Left ventricle myocardium inferior (tissue), 1 donor: ENCODE measurements at places on chromosomes 16 and 17. TPM values are rescaled to one million over a fixed set of nuclear protein-coding genes. Genes with fewer than 3 reads are reported as not detected.
A peak's percentile ranks its signal among the peaks of the same experiment; 100 is the strongest.

GRCh38 chr17:47997586-47997985, 26.7 kb downstream of the CDK5RAP3 start:
- no peak for DNase-seq
- H3K4me1 ChIP-seq: peaks cover 18% of the 10 kb centered on the region
- no peak overlapping the region for H3K4me3 ChIP-seq
- no peak overlapping the region for H3K27ac ChIP-seq

The NGFR gene
- total RNA-seq: 8.9 TPM

DNA sequence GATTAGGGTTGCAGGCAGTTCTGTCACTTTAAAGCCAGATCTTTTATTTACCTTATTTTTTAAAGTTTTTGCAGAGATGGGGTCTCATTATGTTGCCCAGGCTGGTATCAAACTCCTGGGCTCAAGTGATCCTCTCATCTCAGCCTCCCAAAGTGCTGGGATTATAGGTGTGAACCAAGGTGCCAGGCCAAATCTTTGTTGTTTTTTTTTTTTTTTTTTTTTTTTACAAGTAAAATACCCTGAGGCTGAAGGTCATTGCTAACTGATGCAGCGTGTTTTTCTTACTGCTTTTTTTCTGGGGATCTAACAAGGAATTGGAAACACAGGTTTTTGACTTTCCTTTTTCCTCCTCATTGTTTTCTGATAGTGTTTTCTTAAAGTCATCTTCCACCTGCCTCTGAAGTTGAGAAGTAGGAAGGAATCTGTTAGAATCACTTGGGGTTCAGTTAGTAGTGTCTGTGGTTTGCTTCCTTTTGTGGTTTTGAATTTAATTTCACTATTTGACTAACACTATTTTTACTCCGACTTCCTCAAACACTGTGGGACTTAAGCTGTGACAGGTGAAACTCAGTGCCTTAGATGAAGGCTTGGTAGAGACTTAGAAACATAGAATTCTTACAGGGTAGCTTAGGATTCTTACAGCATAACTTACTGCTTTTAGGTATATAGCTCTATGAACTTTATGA, 22.2 kb downstream of the CLTC start:
- peaks cover 12% of the 10 kb centered on the region for H3K36me3 ChIP-seq
- H3K27ac ChIP-seq: no peak overlapping the region
- no peak for DNase-seq
- H3K27me3 ChIP-seq: no peaks in the 10 kb centered on the region
- H3K4me1 ChIP-seq: peaks cover 89% of the 10 kb centered on the region

DNA sequence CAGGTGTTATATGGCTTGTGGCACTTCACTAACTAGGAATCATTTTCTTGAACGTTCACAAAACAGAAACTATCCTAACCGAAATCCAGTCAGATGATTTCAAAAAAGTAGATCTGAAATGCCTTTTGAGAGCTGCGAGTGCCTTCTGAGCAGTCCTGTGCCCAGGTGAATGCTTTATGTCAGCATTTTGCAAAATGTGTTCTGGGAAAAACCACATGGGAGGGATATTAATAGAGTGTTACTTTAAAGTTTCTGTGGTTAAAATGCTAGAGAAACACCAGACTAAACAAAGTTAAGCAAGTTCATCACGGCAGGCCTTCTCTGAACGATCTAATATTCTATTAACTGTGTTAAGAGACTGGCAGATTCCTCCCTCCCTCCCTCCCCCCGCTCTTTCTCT, 15.8 kb upstream of the RGS9 start:
- no peaks in the 10 kb centered on the region for H3K27me3 ChIP-seq
- no peak overlapping the region for H3K4me3 ChIP-seq
- H3K4me1 ChIP-seq: peaks cover 10% of the 10 kb centered on the region
- H3K27ac ChIP-seq: no peak overlapping the region
- no peaks in the 10 kb centered on the region for H3K36me3 ChIP-seq

GRCh38 chr17:22272363-22273146, 580.2 kb downstream of the KCNJ18 start:
- no peak for DNase-seq
- H3K27me3 ChIP-seq: peaks cover 3% of the 10 kb centered on the region
- no peak overlapping the region for H3K4me3 ChIP-seq
- no peaks in the 10 kb centered on the region for H3K36me3 ChIP-seq
- no peak overlapping the region for H3K27ac ChIP-seq

- no peak overlapping the region for H3K27ac ChIP-seq
- peaks cover 4% of the 10 kb centered on the region for H3K36me3 ChIP-seq
- DNase-seq: no peak
- H3K4me1 ChIP-seq: peaks cover 19% of the 10 kb centered on the region
- no peaks in the 10 kb centered on the region for H3K27me3 ChIP-seq
- no peak overlapping the region for H3K4me3 ChIP-seq
These were observed 5.3 kb downstream of the PRR15L start for GRCh38 chr17:47952171-47953021.

DNA sequence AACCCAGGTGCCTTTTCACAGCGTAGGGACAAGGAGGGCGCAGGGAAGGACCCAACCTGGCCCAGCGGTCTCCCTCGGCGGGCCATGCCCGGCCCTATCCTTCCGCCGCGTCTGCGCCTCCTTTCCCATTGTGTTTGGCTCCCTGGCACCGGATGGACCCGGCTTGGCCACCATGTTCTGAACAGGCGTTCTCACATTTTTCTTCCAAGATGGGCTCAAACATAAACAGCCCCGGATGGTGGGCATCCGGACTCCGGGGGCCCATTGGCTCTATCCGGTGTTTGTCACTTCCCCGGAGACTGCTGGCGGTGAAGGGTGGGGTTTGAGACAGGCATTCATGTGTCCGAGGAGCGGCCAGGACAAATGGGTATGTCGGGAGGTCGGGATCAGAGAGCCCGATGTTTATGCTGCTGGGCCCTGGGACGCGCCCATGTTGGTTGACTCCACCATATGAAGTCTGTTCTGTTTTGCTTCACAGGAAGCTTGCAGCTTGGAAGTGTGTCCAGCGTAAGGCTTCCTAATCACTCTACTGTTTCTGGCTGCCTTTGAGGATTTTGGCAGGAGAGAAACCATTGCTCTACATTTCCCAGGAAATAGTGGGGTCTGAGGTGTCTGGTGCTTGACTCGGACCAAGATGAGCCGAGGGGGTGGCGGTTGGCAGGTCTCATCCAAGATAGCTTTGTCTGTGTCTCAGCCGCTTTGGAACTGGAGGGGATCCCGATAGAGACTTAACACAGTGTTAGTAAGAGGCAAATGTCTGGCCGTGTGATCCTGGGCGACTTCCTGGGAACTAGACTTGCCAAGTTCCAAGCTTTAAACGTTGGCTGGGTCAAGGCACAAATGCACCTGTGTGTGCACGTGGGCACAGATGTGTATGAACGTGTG, 188.3 kb downstream of the IRF8 start:
- no peak overlapping the region for H3K4me3 ChIP-seq
- no peaks in the 10 kb centered on the region for H3K36me3 ChIP-seq
- DNase-seq: no peak

The WSCD1 gene
- total RNA-seq: 6.4 TPM

- no peaks in the 10 kb centered on the region for H3K27me3 ChIP-seq
- H3K27ac ChIP-seq: peak overlapping the region; percentile 86
- no peak for DNase-seq
These were observed 5.3 kb upstream of the CRK start for GRCh38 chr17:1461198-1461944.

- H3K4me1 ChIP-seq: peaks cover 10% of the 10 kb centered on the region
- H3K27ac ChIP-seq: no peak overlapping the region
- no peak for DNase-seq
- H3K27me3 ChIP-seq: peaks cover 95% of the 10 kb centered on the region
These were observed 765 bp downstream of the KRT19 start for GRCh38 chr17:41527063-41528023.

- DNase-seq: no peak
- H3K4me3 ChIP-seq: no peak overlapping the region
- no peaks in the 10 kb centered on the region for H3K4me1 ChIP-seq
- H3K27ac ChIP-seq: no peak overlapping the region
These were observed 38.1 kb upstream of the KPNB1 start for GRCh38 chr17:47611372-47612350.

The NOL11 gene
- total RNA-seq: 25.3 TPM

DNA sequence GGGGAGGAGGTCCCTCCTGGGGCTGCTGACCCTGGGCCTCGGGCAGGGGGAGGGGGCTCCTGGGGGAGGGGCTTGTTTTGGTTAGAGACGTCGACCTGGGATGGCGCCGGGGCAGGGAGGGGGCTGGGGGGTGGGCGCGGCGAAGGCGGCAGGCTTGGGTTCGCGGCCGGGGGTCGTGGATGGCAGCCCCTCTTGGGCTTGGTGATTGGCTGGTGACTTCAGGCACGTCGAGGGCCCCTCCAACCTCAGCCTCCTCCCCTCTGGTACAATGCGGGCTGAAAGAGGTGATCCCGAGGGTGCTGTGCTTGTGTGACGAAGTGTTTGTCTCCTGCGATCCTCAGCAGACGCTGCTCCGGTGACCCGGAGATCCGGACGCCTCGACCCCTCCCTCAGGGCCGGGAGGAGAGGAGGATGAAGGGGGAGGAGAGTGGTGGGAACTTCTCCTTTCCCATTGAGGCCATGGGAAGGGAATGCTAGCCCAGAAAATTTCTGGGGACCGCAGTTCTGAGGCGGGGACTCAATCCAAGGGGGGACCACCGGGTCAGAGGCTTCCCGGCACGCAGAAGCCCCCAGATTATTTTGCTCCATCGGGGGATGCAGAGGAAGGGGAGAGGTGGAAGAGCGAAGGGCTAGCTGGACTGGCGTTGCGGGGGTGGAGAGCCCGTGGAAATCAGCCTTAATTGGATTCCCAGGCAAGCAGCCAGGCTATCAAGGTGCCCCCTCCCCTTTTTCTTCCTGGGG, 43.9 kb downstream of the RAI1 start:
- H3K36me3 ChIP-seq: no peaks in the 10 kb centered on the region
- peak overlapping the region; percentile 54 for H3K27ac ChIP-seq
- no peak for DNase-seq
- H3K4me1 ChIP-seq: peaks cover 69% of the 10 kb centered on the region
- H3K4me3 ChIP-seq: peak overlapping the region; percentile 66
- H3K27me3 ChIP-seq: no peaks in the 10 kb centered on the region

The CTRB1 gene
- total RNA-seq: not detected

The PDE6G gene
- not detected for total RNA-seq

DNA sequence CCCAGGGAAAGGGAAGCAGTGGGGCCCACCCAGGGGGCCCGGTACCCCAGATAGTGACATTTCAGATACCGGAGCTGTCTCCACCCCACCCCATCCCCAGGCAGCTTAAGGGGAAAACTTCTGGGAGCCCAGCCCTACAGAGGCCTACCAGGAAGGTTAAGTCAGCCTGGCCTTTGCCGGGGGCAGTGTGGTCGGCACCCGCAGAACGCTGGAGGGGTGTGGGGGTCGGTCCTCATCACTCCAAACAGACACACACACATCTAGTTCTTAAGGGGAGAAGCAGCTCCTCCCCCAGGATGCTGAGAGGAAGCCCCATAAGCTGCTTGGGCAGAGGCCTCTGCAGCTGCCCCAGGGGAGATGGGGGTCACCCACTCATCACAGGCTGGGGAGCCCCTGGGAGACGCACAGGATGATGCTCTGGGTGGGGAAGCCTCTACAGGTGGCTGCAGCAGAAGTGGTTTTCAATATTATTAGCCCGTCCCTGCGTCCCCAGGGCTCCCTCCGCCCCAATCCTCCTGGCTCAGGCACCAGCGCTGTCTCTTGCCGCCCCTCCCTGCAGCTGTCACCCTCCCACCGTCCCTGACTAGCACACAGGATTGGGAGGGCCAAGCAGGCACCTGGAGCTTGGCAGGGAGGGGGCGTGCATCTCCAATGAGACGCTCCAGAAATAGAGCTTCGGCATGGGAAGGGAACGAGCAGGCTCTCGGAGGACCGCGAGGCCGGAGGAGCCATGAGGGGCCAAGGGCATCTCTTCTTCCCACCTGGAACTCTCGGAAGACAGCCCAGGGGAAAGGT, 1.4 kb upstream of the ABR start:
- peak overlapping the region; percentile 65 for H3K27ac ChIP-seq
- H3K36me3 ChIP-seq: no peaks in the 10 kb centered on the region
- DNase-seq: no peak

The TEX14 gene
- 0.19 TPM for total RNA-seq

- H3K27me3 ChIP-seq: no peaks in the 10 kb centered on the region
- peak overlapping the region; percentile 18 for H3K27ac ChIP-seq
- H3K4me1 ChIP-seq: peaks cover 69% of the 10 kb centered on the region
- H3K36me3 ChIP-seq: peaks cover 5% of the 10 kb centered on the region
- H3K4me3 ChIP-seq: no peak overlapping the region
These were observed 48.0 kb downstream of the N4BP1 start for GRCh38 chr16:48561960-48562393.

GRCh38 chr17:41678411-41678906, 10.2 kb upstream of the EIF1 start:
- DNase-seq: no peak
- H3K36me3 ChIP-seq: no peaks in the 10 kb centered on the region
- no peaks in the 10 kb centered on the region for H3K27me3 ChIP-seq
- peaks cover 13% of the 10 kb centered on the region for H3K4me1 ChIP-seq
- peak overlapping the region; percentile 85 for H3K27ac ChIP-seq
- peak overlapping the region; percentile 55 for H3K4me3 ChIP-seq

DNA sequence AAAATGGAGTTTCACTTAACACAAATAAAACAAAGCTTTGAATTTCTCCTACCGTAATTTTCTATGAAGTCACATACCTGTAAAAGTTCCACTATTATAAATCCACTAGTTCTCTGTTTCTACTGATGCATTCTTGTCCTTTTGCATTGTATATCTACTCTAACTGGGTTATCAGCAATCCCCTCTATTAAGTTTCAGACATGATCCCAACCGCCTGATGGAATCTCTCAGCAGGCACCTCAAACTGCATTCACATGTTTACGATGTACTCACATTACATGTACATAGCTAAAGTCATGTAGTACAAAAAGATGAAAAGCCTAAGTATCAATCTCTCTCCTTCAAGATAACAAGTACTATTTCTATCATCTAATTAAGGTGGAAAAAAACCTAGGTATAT, 64.9 kb downstream of the MED13 start:
- peaks cover 14% of the 10 kb centered on the region for H3K36me3 ChIP-seq
- H3K27ac ChIP-seq: no peak overlapping the region
- no peak overlapping the region for H3K4me3 ChIP-seq

DNA sequence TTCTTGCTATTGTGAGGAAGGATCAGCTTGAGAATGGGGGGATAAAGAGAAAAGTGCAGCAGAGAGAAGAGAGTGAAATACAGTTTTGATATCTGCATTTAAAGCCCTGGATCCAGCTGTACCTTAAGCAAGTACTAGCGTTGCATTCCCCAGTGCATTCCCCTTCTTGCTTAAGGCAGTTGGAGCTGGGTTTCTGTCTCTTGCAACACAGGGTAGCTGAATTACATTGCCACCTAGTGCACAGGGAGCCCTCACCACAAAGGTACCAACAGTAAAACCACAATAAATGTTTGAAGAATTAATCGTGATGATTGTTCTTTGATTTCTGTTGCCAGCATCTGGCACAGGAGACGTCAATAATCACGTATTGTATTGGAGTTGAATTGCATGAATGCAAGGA, 588.7 kb downstream of the RBFOX1 start:
- H3K4me1 ChIP-seq: no peaks in the 10 kb centered on the region
- no peak overlapping the region for H3K4me3 ChIP-seq
- H3K27ac ChIP-seq: no peak overlapping the region
